Activated CD4-positive, alpha-beta T cell treated with anti-CD3 and anti-CD28 coated beads, Interleukin-2, amount 50 U/mL, for 4 hours (primary cell): ENCODE measurements at places on chromosomes 7 and 10.

DNA sequence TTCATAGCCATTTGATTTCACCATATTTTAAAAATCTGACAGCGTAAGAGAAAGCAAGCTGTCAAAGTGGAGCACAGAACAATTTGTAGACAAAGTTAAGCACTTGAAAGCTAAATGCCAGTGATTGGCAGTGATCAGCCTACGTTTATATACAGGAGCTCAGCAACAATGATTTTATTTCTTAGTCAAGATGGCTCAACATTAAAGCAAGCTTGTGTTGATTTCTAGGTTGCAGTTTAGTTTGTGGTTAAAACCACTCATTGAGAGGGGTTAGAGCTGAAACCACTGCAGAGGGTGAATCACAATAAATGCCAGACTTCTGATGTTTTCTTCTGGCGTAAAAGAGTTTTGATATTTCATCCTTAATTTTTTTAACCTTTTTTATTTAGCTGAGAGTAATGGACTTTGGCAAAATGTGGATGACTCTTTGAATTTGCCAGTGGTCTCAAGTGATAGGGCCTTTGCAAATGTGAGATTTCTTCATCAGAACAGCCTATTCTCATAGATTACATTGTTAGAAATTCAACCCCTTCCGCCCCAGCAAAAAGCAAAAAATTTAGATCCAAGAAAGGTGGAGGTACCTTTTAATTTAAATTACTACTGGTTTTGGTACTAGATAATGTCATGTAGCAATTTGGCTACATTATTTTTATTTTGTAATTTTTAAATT is 73.8 kb downstream of the SHOC2 start:
- DNase-seq = no peak

DNA sequence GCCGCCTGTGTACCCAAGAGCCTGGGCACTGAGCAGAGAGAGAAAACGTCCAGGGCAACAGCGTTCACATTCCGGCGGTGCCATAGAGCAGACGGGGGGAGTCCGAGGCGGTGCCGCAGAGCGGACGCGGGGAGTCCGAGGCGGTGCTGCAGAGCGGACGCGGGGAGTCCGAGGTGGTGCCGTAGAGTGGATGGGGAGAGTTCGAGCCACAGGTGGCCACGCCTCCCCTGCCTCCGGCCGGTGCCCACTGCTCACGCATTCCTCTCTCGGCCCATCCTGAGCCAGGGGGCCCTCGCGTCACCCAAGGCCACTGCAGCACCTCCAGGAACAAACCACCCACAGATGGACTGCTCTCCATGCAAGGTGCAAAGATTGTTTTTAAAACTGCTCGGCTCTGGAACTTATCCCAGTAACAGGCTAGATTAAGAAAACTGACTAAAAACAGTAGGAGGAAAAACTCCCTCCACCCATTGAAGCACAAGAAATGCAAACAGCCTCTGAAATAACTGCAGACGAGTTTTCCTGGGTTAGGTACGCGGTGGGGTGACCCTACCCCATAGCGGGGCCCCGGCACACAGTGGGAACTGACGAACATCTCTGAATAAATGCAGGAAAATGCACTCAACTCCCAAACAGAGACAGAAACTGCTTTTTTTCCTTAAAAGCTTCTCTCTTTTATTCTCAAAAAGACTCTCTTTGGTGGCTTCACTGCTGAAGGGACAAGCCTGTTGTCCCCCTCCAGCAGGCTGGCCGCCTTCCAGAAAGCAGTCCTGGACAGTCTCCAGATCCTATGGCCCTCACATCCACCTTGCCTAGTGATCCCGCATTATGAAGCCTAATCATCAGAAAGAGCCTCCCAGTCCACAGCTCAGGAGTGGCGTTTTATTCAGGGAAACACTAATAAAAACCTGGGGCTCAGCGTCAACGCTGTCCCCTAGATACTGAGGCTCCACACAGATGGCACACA is 55.9 kb downstream of the DIP2C start:
- DNase-seq = no peak

DNA sequence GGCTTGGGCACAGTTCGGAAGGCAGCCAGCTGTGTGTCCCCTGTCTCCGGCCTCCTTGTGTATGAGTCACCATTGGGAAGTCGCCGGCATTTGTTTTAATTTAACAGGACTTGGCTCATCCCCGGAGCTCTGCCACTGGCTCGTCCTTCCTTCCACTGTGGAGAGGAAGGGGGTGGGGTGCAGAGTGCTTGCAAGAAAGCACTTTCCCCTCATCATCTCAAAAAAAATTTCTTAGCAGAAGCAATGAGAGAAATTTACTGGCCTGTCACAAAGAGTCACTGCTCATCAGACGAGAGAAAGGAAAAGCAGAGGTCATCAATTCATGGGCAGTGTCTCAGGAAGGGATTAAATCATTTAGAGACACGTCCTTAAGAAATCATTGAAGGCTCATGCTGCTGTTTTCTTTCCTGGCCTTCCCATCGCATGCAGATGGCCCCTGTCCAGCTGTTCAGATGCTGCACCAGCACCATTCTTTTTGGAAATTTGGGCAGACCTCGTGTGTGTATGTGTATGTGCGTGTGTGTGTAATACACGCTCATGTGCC is 93.3 kb downstream of the BMS1 start:
- no peak for DNase-seq

- no peak for DNase-seq
Measured at GRCh38 chr10:49419005-49419404, 23.1 kb upstream of the DRGX start.

DNA sequence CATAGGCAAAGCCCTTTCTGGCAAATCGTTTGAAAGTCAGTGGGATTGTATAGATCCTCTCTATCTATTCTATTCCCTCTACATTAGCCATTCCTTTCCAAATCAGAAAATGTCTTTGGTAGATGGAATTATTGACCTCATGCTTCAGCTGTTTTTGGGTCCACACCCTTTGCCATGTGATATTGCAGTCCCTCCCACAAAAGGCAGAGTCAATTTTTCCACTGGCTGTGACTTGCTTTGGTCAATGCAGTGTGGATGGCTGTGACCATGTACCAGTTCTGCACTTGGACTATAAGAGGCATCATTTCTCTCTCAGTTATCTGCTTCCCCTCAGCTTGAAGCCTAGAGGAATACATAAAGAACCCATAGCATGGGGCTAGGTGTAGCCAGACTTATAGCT is 332.9 kb downstream of the PTEN start:
- DNase-seq = no peak

GRCh38 chr10:49396666-49396999 is 744 bp upstream of the DRGX start:
- DNase-seq = no peak

- no peak for DNase-seq
Measured at GRCh38 chr7:55100544-55101327, 81.9 kb downstream of the EGFR start.

GRCh38 chr7:16758036-16758435 is 4.5 kb downstream of the TSPAN13 start:
- DNase-seq = no peak

DNA sequence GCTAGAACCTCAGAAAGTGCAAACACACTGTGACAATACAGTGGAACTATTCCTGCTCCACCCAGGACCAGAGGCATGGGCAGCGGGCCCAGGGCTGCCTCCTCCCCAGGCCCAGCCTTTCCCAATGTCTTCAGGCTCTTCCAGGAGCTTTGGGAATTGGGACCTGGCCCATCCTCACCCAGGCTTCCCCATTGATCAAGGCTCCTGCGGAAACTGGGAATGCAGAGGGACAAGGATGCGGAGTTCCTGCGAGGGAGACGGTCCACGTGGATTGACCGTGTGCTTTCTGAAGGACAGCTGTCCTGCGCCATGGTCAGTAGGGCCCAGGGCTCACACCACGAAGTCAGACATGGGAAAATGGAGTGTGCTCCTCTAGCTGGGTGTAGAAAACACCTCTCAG is 56.6 kb downstream of the CSGALNACT2 start:
- no peak for DNase-seq

DNA sequence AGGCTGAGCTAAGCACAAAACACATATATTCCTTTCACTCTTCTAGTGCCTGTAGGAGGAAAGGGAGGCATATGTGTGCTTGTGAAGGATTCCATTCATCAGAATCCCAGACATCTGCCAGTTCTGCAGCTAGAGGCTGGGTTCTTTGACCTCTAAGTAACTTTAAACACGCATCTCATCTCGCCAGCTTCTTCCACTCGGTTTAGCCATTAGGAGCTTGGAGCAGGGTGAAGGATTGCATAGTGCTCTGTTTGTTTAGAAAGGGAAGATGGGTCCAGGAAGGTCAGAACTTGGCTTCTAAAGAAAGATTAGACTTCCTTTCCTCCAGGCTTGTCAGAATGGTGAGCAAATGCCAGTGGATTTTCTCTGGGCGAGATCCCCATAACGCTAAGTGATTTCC is 43.6 kb downstream of the HK1 start:
- DNase-seq = no peak

DNA sequence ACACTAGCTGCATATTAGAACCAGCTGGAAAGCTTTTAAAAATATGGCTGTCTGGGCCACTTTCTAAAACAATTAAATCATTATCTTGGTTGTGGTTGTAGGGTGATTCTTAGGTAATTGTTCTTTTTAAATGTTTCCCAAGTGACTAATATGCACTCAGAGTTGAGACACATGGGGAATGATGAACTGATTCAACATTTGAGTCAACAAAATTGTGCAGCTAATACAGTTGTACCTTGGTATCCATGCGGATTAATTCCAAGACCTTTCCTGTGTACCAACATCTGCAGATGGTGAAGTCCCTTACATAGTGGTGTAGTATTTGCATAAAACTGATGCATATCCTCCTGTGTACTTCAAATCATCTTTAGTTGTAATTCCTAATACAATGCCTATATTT is 242.2 kb downstream of the ATRNL1 start:
- no peak for DNase-seq

- no peak for DNase-seq
Measured at GRCh38 chr10:124221356-124222317, 128.2 kb upstream of the CHST15 start.

DNA sequence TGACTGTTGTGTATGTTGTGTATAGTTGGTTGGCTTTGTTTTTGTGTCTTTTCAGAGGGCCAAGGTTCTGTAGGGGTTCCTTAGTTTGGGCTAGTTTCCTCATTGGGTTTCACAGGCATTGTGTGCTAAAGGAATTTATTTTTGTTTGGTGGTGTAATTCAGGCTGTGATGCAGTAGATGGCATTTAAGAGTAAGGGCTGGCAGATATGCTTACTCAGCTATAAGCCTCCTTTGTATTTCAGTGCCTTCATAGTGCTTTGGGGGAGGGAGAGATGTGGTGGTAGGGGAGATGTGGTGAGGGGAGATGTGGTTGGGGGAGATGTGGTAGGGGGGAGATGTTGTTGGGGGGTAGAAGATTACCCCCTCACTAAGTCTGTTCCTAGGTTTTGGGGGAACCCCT is 91.7 kb downstream of the SLC25A40 start:
- DNase-seq = no peak

DNA sequence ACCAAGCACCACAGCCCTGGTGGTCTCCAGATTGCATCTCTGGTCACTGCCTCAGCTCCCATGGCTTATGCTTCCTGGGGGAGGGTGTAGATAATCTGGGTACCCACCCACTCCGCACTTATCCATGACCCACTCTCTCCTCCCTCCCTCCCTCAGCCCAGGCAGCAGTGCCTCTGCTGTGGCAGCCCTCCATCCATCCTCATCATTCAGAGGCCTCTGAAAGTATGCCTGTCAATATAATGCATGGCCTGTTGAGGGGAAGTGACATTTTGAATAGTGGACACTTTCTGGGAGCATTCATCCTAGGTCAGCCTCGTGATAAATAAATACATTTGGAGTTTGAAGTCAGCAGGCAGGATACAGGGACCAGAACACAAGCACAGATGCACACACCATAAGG is 23.2 kb downstream of the ZNF503 start:
- DNase-seq = no peak

GRCh38 chr10:124911124-124912067 is 30.5 kb upstream of the ZRANB1 start:
- DNase-seq = no peak

- no peak for DNase-seq
Measured at GRCh38 chr10:8375137-8375536, 320.6 kb downstream of the GATA3 start.

- DNase-seq = no peak
Measured at GRCh38 chr7:6273380-6273837, 985 bp upstream of the CYTH3 start.

- DNase-seq = no peak
Measured at GRCh38 chr10:130741901-130742855, 569.3 kb downstream of the TCERG1L start.

DNA sequence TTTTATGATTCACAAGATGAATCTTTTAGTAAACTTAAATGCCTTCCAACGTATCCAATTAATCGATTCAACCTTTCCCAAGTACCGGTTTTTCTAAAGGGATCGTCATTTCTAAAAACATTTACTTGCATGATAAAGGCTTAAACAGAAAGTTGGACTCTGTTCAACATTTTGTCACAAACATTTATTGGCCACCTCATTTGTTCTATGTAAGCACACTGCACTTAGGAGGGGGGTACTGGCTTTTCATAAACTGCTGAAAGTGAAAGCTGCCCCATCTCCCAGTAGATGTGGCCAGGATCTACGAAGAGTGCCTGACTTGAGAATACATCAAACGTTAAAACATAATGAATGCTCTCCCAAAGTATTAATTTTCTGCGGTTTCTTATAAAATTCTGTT is 37.3 kb upstream of the LAMB4 start:
- no peak for DNase-seq

GRCh38 chr10:98382691-98383101 is 32.3 kb downstream of the PYROXD2 start:
- DNase-seq = no peak

DNA sequence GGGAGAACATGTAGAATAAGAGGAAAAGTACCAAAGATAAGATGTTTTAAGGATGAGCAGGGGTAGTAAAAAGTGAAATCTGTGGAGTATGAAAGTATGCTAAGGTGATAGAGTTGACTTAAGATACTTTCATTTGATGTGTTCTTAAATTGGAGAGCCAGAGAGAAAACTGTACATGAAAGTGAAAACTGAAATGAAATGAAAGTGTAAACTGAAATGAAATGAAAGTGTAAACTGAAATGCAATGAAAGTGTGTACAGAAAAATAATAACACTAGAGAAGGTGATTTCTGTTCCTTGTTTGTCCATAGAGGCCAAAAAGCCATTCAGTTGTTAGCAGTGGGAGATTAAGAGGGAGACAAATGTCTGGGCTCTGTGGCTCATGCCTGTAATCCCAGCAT is 17.5 kb downstream of the AHR start:
- DNase-seq = no peak

DNA sequence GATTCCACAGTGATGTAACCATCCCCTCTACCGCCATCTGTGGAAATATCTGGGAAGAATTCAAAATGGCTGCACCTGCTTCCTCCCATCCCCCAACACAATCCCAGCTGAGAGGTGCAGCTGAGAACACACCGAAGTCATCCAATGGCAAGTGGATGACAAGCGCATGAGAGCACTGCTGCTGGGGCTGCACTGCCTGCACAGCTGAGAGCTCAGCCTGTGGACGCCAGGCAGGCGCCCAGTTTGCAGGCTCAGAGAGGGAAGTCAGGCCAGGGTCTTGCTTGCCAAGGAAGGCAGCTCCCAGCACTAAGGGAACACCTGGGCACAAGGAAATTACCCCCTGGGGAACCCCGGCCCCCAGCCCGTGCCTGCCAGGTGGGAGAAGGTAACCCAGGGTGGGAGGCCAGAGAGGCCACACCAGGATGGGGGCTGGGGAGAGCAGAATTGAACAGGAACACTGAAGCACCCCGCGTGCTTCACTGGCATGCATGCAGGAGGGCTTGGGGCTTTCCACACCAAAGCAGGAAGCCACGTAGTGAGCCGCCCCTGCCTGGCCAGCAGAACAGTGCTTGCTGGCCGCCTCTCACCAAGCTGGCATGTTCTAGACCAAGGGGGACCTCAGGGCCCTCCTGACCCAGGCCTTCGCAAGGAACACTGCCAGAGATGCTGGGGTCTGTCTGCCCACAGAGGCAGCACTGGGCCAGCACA is 46.2 kb downstream of the FAM53B start:
- peak; percentile 45 for DNase-seq
